GM13977 (cell line): ENCODE measurements at places on chromosomes 11 and 22.
A peak's percentile ranks its signal among the peaks of the same experiment; 100 is the strongest.

DNA sequence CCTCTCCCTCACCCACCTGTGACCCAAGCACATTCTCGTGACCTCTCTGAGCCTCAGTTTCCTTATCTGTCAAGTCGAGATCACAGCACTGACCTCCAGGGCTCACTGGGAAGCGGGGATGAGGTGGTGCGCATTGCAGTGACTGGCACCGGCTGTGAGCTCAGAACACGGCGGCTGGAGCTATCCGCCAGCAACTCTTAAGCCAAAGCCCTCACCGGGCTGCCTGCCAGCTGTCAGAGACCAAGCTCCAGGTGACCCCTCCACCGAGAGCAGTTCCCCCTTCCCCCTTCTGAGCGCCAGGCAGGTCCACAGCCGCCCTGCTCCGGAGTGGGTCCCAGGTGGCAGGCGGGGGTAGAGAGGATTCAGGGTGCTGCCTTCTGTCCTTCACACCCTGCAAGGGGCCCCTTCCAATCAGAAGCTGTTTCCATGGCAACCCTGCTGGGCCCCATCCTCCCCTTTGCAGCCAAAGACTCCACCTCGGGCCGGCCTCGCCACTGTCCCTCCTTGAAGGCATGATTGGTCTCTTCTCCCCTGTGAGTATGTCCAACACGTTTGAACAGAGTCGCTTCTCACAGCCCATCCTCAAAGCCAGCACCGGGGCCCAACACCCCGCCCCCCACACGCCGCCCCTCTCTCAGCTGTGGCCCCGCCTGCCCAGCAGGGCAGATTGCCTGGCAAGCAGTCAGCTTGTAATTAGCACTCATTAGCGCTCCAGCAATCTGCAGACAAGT is 98.7 kb downstream of the WNT7B start:
- no peak for DNase-seq

- DNase-seq = no peak
Measured at GRCh38 chr22:38164551-38164918, 17.1 kb downstream of the PLA2G6 start.

DNA sequence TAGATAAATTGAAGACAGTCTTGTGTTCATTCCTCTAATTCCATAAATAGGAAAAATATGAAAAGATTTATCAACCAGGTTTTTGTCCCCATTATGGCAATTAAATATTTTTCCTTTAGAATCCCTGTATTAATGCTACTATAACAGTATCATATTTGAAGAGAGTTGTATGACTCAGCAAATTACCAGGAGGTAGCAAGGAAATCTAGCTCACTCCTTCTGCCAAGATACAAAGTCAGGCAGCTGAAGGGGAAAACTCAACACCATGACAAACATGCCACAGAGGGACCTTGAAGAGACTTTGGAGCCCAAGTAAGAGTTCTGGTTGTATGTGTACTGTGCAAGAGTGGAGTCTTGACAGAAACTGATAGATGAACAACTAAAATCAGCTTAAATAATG is 143.3 kb downstream of the GUCY1A2 start:
- no peak for DNase-seq

DNA sequence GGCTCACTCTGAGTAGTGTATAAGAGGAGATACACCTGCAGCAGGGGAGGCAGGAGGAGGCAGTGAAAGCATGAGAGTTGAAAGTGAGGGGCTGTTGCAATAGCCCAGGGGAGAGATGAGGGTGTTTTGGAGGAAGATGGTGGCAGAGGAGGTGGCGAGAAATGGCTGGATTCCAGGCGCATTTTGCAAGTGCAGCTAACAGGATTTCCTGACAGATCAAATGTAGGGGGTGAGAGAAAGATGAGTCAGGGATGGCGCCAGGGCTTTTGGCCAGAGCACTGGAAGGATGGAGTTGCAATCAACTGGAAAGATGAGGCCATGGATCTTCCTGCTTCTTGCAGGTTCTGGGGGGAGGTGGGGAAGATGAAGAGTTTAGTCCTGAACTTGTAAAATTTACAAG is 16.8 kb upstream of the TSPAN18 start:
- no peak for DNase-seq

- peak; percentile 92 for DNase-seq
Measured at GRCh38 chr22:32474635-32475467, at the start of gene FBXO7. Gene FBXO7 (plus strand): TSS chr22:32474811. CDS start chr22:32475003, 192 bp downstream.

DNA sequence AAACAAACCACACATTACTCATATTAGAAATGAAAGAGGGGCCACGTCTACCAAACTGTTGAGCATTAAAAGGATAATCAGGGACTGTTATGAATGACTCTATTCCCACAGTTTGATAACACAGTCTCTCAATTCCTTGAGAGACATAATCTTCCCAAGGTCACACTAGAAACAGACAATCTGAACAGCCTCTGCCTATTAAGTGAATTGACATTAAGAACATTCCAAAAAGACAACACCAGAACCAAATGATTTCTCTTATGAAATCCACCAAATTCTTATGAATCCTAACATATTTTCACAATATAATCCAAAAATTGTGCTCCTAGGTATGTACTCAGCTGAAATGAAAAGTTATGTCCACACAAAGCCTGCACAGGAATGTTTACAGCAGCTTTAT is 4.6 kb downstream of the RFPL1 start:
- DNase-seq = no peak

DNA sequence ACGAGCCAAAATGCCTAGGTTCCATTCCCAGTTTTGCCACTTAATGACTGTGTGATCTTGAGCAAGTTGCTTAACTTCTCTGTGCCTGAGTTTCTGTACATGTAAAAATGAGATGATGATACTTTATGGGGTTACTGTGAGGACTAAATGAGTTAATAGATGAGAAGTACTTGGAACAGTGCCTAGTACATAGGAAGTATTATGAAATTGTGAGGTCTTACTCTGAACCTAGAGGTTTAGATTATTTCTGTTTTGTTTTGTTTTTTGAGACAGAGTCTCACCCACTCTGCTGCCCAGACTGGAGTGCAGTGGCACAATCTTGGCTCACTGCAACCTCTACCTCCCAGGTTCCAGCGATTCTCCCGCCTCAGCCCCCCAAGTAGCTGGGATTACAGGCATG is 227.0 kb upstream of the POU2AF2 start:
- DNase-seq = no peak

DNA sequence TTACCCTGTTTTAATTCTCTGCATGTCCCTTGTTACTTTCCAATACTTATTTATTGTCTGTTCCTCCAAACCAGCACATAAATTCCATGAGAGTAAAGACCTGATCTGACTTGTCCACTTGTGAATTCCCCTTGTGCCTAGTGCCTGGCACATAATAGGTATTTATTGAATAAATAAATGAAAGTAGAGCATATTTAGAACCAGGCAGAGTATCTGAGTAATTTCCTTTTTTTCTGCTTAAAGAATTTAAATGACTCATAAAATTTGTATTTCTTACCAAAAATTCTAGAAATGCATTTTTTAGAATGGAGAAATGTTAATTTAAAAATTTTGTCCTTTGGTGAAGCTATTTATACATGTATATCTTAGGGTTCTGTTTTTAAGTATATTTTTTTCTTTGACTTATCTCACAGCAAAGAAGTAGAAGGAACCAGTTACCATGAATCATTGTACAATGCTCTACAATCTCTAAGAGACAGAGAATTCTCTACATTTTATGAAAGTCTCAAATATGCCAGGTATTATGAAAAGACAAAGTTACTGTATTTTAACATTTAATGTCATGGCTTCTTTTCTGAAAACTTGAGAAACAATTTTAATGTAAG is 96.8 kb downstream of the ATM start:
- no peak for DNase-seq

- no peak for DNase-seq
Measured at GRCh38 chr22:47042861-47043496, 280.5 kb downstream of the TBC1D22A start.

- DNase-seq = no peak
Measured at GRCh38 chr11:100719362-100719761, 32.3 kb downstream of the ARHGAP42 start.

- no peak for DNase-seq
Measured at GRCh38 chr22:49090853-49091135, 736.9 kb downstream of the BRD1 start.

- no peak for DNase-seq
Measured at GRCh38 chr11:68362801-68363379, 50.5 kb downstream of the LRP5 start.

DNA sequence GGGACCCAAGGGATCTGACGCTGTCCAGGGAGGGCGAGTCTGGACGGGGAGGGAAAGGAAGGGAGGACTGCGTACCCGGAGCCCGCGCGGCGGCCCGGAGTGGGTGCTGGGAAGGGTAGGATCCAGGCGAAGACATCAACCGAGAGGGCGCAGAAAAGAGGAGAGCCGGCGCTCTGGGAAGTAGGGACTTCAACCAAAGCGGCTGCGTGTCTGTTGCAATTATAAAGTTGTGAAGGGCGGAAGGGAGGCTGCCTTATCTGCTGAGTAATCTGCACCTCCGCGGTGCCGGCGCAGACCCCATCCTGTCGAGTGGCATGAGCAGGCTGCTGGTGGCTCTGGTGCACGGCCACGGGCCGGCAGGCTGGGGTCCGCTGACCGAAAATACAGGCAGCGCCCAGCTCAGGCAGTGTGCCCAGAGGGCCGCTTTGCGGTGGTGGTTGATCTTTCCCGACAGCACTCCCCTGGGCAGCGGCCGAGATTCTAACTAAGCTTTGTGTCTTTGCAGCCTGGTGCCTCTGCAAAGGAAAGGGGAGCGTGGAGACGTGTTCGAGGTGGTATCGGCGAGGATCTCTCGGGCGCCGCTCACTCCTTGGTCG is 978 bp downstream of the C11orf87 start:
- peak; percentile 21 for DNase-seq

GRCh38 chr11:104487046-104487806 is 323.3 kb upstream of the PDGFD start:
- DNase-seq = no peak
